AG20443 (cell line): ENCODE measurements at places on chromosomes 5 and 9.

DNA sequence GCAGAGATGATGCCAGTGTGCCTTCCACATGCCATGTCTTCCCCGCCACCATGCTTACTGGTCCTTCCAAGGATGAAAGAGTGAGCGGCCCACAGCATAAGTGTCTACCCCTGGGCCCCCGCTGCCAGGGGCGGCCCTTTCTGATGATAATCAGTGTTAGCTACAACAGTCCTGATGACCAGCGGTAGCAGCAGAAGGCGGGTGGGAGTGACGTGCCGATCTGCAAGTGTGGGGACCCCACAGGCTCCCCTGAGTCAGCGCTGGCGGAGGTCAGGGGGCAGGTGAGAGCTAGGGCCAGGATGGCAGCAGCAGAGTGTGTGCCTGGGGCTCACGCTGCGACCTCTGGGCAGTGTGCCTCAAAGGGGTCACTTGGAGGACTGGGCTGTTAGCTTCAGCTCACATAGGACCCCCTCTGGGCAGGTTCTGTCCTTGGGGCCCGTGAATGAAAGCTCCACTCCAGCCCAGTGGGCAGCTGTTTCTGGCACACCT is 80.4 kb downstream of the HMCN2 start:
- no peak for DNase-seq

GRCh38 chr5:81657386-81657785 is 93.5 kb downstream of the SSBP2 start:
- DNase-seq, result no peak

DNA sequence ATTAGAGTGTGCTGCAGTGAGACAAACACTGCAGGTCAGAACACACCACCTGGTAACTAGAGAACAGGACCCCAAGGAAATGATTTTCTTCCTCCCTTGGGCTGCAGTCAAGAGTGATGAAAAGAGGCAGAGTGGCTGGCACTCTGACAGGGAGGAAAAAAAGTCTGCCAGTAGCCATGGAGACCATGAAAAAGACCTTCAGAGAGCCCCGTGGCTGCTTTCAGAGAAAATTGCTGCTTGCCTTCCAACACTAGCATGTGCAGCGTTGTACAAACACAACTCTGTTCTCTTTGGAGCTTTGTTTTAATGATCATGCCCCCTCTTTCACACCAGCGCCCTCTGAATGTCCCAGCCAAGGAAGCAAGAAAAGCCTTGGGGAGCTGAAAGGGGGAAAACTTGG is 68.8 kb downstream of the ANKRD55 start:
- DNase-seq, result no peak

DNA sequence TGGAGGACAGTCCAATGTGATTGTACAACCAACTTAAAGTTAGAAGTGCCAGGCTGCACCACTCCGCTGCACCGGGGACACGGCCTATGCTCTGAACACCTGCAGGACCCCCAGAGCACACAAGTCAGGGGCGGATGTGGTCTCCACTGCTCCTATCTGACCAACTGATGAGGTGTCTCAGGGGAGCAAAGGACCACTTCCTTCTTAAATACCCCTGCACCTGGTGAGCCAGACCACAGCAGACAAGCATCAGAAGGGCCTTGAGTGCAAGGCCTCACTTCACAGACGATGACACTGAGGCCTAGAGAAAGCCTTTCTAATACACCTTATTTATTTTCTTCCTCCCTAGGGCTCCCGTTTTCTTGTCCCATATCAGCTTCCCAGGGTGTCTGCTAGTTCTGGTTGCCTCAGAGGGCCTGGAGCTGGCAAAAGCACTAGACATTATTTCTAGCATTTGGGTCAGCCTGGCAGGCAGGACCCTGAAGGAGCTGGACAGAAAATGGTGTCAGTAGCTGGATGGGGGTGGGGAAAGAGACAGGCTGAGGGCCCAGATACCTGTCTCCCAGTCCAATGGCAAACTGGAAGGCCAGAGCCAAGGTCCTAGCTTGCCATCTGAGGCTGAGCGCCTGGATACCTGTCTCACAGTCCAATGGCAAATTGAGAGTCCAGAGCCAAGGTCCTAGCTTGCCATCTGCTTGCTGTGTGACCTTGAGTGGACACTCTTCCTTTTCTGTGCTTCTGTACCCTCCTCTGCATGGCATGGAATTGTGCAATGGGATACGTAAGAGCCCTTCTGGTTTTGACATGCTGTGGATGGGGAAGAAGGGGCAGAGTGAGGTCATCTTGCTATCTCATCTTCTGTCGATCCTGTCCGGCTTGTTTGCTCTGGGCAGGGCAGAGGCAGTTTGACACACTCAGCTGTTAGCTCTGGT is 9.0 kb downstream of the CCDC69 start:
- no peak for DNase-seq

DNA sequence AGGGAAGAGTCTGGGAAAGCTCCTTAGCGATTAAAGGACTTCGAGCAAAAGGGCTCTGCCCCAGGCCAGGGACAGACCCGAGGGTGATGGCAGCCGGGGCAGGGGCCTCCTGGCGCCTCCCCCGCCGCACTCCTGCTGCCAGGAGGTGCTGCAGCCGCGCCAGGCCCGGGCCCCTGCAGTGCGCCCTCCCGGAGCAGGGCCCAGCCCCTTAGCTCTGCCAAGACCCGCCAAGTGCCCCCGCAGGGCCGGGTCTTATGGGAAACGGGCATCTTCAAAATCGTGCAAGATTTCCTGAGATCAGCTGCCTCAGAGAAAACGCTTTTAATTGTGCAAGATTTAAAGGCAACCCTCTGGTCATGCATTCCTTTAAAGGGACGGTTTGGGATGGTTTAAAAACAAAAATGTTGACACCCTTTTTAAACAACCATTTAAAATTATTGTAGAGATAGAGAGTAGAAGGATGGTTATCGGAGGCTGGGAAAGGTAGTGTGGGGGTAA is 52.4 kb downstream of the CDC14B start:
- DNase-seq, result peak; percentile 60

DNA sequence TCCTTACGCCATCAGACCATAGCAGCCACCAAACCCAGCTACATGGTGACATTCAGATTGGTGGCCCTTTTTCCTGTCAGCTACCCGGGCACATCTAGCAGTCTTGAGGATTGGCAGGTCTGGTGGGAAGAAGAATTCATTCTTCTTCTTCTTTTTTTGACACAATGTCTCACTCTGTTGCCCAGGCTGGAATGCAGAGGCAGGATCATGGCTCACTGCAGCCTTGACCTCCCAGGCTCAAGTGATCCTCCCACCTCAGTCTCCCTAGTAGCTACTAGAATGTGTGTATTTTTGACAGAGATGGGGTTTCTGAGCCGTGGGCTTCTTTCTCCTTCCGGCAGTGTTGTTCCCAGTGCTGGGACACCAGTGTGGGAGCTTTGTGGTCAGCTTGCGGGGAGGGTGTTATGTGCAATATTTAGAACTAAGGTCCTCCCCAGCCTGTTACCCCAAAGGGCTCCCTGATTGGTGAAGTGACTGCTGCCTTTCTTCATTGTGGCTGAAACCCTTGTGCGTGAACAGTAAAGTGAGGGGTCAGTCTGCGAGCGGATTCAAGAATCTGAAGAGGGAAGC is 3.4 kb downstream of the NTMT1 start:
- DNase-seq, result no peak

DNA sequence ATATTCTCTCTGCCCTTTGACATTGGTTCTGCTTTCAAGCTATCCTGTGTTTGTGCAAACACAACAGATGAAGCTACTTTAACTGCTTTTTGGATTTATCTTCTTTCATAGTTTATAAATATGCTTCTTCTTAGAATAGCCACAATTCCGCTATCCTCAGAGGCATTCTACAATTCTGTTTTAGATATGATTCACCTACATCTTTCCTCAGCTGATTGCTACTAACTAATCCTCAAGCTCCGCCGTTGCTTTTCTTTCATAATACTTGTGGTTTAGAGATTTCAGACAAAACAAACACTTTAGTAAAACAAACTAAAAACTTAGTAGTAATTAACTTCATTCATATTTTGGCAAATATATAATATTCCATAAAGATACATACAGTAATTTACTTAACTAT is 52.5 kb downstream of the ECPAS start:
- DNase-seq, result no peak

GRCh38 chr5:142078221-142078620 is 30.4 kb upstream of the NDFIP1 start:
- DNase-seq, result no peak

DNA sequence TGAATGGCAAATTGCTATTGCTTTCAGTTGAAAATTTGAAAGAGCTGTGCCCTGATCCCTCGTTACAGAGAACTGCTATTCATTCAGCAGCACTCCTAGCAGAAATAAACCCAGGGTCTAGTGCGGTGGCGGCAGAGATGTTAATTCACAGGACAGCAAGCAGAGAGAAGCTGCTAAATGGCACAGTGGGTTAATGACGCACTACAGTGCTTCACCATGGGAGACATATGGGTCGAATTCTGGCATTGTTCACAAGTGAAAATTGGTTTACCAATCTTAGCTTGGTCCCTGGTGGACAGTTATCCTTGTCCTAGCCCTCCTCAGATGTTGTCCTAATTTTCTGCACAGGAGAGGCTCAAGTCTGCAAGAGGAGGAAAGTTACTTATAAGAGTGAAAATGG is 807.4 kb downstream of the TLE1 start:
- DNase-seq, result no peak

GRCh38 chr5:92419261-92419660 is 1036.1 kb upstream of the ARRDC3 start:
- DNase-seq, result no peak

DNA sequence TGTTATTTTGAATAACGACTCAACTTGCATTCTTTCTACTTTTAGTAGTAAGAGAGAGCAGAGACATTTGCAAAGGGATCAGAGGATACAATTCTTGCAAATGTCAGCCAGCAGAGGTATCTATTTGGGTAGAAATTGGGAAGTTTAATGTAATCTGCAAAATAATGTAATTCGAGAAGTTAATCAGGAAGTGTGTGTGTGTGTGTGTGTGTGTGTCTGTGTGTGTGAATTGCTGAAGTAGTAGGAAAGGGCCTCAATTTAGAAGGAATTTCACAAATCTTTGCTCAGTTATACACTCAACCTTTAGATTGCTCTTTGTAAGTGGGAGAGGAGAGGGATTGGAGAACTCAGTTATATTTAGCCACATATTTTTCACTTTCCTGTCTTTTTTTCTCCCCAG is 11.0 kb upstream of the IFNA1 start:
- DNase-seq, result no peak

- peak; percentile 61 for DNase-seq
These were observed 27.0 kb upstream of the PRRC2B start for GRCh38 chr9:131366761-131367401.

DNA sequence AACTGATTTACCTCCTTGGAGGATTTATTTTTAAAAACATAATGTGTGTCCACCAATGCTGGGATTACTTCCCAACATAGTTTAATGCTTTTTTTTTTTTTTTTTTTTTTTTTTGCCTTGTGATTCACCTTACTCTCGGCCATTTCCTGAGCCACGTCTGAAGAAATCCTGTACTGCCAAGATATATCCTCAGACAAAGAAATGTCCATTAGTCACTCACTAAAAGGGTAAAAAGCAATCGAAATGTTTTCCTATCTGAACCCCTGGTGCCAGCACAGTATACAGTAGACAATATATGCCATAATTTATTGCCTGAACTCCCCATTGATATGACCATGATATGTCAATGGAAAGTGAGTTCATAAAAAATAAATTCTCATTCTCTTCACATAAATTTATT is 344.1 kb downstream of the BNC2 start:
- no peak for DNase-seq

GRCh38 chr9:98255061-98255577 is 330 bp downstream of the TBC1D2 start:
- DNase-seq, result no peak

DNA sequence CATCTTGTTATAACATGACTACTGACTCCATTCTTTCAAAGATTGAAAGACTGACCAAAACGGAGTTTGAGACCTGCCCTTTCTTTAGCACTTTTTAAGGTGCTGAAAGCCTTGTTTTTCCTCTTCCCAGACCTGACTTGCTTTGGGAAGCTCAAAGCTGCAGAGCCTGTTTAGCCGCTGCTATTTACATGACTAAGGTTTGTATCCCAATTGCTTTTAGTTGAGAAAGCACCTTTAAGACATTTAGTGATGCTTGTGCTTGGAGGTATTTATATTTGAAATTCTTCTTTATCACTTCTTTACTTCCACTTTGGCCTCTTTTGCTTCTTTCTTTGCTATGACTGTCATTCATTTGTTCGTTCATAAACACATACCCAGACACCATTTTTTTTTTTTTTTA is 182.6 kb upstream of the ELL2 start:
- no peak for DNase-seq

DNA sequence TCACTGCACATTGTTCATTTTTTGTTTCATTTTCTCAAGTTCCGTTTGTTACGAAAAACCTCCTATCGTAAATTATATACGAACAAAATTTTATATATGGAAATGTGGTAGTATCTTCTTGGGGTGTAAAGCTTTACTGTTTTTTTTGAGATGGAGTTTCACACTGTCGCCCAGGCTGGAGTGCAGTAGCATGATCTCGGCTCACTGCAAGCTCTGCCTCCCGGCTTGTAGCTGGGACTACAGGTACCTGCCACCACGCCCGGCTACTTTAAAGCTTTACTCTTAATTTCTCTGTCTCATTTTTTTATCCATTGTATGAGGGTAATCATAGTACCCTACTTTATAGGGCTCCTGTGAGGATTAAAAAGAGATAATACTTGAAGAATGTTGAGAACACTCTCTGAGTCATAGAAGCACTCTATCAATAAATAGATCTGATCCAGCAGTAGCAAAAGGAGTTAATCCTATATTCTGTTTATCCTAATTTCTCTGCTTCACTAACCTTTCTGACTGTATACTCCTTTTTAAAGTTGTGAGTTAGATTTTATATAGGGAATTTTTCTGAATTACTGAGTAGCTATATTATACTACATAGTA is 5.6 kb upstream of the LRRC70 start:
- no peak for DNase-seq

GRCh38 chr5:96721351-96721977 is 59.3 kb downstream of the CAST start:
- DNase-seq, result peak; percentile 28

GRCh38 chr9:87599901-87600610 is 102.4 kb downstream of the DAPK1 start:
- peak; percentile 47 for DNase-seq

GRCh38 chr5:97100476-97100875 is 41.9 kb downstream of the LIX1 start:
- no peak for DNase-seq

DNA sequence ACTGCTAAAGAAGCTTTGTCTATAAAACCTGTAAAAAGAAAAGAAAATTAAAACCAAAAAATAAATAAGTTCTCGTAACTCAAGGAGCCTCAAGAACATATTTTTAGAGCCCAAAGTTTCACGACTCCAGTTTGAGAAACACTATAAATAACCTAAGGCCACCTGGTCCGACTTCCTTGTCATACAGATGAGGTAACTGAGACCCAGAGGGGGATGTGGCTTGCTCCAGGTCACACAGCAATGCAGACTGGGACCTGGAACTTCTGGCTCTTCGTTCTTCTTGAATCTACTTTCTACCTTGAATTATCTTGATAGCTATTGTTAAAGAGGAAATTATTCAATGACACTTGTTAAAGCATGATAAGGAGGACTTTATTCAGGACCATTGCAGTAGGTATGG is 514.8 kb downstream of the CDK5RAP2 start:
- DNase-seq, result no peak

GRCh38 chr9:78676623-78677022 is 379.7 kb downstream of the PSAT1 start:
- DNase-seq, result peak; percentile 38
